ENCODE measurements at places on chromosomes 5 and 9.

- no peak for DNase-seq
These were observed 97.7 kb downstream of the MAP1B start for GRCh38 chr5:72204946-72205345.

GRCh38 chr9:112537561-112537960, 50.9 kb downstream of the KIAA1958 start:
- no peak for DNase-seq

- DNase-seq: no peak
These were observed 60.7 kb downstream of the ADAMTSL1 start for GRCh38 chr9:18534611-18535010.

GRCh38 chr5:179484201-179484600, 66.2 kb upstream of the RUFY1 start:
- no peak for DNase-seq

GRCh38 chr9:88242879-88243278, 104.6 kb upstream of the SPATA31C2 start:
- no peak for DNase-seq

GRCh38 chr9:90579181-90579580, 63.4 kb downstream of the DIRAS2 start:
- no peak for DNase-seq

DNA sequence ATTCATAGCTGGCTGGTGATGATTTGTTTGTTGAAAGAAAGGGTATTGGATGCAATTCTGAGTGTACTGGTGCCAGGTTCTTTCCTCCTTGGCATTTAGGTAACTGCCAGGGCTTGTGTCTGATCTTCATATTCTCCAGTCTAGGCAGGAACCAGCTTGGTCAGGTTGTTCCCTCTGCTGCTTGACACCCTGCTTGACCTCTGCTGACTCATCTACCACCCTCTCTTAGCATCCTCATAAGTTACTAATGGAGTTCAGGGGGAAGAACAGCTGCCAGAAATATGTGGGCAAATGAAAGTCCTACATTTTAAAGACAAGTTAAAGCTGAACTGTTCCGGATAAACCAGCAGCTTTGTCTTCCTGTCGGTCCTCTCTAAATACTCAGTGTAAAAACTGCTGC, 116.1 kb upstream of the TNC start:
- no peak for DNase-seq

DNA sequence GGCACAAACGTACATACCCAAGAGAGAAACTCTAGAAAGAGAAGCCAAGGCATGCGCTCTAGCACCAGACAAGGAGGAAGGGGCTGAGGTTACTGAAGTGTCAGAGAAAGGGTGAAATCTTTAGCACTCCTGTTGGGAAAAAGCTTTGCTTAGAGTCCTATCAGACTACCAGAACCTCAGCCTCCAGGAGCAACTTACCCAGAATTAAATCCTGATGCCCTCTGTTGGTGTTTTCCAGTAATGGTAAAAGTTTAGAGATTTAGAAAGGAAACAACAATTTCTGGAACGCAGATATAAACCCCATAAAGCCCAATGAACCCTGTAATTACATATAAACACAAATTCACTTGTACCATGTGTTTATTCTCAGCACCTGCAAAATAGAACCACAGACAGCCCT, 33.2 kb upstream of the ASTN2 start:
- no peak for DNase-seq

- DNase-seq: no peak
These were observed 162.0 kb downstream of the C9orf50 start for GRCh38 chr9:129458663-129459546.

GRCh38 chr5:143551820-143552251, 148.3 kb upstream of the NR3C1 start:
- DNase-seq: no peak

DNA sequence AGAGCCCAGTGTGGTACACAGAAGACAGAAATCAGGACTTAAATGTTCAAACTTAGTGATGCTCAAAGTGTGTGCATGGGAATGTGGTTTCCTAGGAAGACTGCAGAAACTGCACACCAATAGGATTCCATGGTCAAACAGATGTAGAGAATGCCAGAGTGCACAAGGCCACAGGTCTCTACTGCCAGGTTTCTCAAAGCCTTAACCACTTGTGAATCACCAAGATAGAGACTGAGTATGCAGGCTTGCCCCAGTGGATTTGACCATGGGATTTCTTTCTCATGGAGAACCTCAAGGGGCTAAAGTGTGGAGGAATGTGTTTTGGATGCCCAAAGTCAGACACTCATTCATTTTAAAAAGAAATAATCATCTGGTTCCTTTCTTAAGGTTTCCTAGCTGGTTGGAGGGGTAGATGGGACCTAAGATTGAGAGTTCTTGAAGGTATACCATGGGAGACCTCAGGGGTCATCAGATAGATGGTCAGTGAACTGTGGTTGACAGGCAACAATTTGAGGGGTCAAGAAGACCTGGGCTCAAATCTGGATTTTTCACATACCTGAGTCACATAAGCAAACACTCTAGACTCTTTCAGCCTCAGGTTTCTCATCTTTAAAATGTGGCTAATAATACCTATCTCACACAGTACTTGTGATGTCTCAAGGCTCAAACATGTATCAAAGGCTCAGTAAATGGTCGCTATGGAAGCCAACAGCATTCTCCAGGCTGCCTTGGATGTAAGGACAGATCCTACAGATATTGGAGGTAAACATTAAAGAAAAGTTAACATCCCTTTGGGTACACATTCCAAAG, 81.1 kb downstream of the BOD1 start:
- no peak for DNase-seq

DNA sequence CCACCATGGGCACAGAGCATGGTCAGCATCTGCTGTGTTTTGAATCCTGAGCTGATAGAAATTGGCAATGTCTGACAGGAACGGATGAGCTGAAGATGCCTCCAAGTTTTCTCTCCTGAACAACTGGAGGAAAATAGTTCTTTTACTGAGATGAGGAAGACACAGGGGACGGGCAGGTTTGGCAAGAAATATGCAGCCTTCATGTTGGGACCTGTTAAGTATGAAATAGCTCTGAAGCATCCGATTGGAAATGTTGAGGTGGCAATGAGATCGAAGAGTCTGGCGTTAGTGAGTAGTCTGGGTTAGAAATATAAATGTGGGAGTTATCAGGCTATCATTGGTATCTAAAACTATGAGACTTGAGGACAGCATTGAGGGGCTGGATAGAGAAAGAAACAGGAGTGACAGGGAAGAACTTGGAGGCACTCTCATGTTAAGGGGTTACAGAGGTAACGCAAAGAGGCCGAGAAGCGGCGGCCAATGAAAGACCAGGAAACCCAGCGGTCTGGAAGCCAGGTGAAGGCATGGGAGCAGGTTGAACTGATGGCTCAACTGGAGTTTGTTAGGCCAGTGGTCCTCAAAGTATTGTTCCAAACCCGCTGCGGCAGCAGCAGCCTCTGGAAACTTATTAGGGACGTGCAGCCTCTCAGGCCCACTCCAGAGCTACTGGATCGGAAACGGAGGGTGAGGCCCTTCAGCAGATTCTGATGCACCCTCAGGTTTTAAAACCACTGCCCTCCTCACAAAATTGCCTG, 1.0 kb upstream of the MAMDC2 start:
- DNase-seq: no peak

DNA sequence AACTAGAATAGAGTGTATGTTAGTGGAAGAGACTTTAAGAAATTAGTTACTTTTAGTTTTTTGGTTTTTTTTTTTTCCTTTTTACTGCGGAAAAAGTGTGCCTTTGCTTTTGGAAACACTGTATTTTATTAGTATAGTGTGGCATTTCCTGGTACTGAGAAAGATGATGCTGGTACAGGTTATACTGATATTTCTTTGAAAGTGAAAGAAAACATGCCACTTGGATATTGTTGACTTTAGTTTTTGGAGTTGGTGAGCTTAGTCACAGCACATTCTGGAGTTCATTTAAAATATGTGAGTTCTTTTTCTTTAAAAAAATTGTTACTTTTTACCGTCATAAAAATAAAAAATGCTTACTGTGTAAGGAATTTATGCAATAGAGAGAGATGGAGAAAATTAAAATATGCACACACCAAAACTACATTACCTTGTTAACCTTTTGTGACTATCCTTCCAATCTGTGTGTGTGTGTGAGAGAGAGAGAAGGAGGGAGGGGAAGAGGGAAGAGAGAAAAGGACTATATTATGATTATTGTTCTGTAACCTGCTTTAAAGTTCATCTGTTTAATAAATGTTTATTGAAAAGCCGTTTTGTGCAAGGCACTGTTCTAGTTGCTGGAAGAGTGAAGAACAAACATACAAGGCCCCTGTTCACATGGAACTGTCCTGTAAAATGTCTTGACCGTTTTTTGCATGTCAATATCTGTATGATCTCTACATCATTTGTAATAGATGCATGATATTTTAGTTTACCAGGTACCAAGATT, 1.9 kb downstream of the UGCG start:
- no peak for DNase-seq

DNA sequence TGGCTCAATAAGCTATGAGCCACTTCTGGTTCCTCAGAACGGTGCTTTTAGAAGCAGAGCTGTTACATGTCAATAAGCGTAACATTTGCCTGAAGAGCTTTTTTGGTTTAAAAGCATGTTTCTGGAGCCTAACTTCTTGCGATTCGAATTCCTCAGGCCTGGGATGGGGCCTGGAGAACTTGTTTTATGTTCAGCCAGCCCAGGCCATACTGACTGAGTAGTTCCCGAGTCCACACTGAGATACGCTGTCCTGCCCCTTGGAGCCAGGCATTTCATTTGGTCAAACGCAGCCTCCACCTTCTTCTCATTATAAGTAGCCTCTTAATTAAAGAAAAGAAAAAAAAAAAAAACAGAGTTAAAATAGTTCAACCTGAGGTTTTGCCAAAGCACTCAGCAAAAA, 260.6 kb upstream of the ANKRD55 start:
- DNase-seq: no peak

- no peak for DNase-seq
These were observed 308.5 kb downstream of the ARRDC3 start for GRCh38 chr5:91074615-91075014.

- no peak for DNase-seq
These were observed 6.6 kb upstream of the ERBIN start for GRCh38 chr5:65919773-65920172.
